Stimulated activated CD8-positive, alpha-beta memory T cell treated with anti-CD3 and anti-CD28 coated beads, Interleukin-15, amount 100 ng/mL, for 1 hour (primary cell): ENCODE measurements at places on chromosomes 7 and 10.
A peak's percentile ranks its signal among the peaks of the same experiment; 100 is the strongest.

DNA sequence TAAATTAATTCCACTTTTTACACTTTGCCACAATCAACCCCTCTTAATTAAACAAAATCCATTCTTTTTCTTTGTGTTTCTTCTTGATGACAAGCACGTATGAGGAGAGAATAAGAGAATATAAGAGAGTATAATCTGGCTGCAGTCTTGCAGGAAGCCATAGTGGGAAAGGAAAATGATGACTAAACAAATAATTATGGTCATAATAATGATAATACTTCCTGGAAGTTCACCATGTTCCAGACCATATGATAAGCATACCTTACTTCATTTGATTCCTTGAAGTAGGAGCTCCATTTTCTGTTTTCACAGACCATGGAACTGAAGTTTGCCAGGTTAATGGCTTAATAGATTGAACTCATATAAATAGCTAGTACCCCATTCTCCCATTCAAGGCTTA, 237.8 kb downstream of the SEMA3D start:
- no peak for DNase-seq

- DNase-seq: no peak
Observed at GRCh38 chr7:93563584-93563983, 10.9 kb downstream of the CALCR start.

DNA sequence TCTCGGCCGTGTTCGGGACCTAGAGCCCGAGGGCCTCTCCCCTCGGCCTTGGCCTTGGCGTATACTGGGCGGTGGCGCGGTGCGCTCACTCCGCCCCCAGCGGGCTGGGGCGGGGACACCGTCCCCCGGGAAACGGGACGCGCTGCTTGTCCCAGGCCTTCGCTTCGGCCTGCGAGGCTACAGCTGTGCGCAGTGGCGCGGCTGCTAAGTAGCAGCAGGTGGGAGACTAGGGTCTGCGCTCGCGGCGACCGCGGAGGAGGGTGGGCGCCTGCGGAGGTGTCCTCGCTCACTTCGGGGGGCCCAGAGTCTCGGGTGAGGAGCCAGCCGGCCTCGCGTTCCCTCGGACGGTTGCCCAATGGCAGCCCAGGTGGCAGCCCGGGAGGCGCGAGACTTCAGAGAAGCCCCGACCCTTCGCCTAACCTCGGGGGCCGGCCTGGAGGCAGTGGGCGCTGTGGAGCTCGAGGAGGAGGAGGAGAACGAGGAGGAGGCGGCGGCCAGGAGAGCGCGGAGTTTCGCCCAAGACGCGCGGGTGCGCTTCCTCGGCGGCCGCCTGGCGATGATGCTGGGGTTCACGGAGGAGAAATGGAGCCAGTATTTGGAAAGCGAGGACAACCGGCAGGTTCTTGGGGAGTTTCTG, at the start of gene DNAH11:
TSS of gene DNAH11 (plus strand) at position 149 of the 637 bp plus-strand sequence. CDS start at position 356, 207 bp downstream.
- no peak for DNase-seq

GRCh38 chr7:150388306-150388705, 9.2 kb downstream of the ZNF775 start:
- DNase-seq: no peak

- DNase-seq: no peak
Observed at GRCh38 chr10:118669020-118669791, 73.8 kb upstream of the PRLHR start.

DNA sequence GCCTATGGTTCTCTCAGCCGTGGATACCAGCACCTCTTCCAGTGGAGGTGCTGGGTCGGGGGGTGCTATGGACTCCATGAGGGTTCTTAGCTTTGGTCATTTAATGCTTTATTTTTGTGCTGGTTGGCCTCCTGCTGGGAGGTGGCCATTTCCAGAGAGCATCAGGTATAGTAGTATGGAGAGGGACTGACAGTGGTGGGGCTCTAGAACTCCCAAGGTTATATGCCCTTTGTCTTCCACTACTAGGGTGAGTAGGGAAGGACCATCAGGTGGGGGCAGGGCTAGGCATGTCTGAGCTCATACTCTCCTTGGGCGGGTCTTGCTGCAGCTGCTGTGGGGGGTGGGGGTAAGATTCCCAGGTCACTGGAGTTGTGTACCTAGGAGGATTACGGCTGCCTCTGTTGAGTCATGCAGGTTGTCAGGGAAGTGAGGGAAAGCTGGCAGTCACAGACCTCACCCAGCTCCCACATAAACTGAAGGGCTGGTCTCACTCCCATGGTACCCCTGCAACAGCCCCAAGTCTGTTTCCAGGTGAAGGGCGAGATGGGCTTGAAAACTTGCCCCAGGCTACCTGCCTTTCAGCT, 763.2 kb upstream of the LRRTM3 start:
- DNase-seq: no peak

- DNase-seq: no peak
Observed at GRCh38 chr10:69088471-69088769, 517 bp downstream of the SRGN start.

- DNase-seq: no peak
Observed at GRCh38 chr7:23268746-23269145, 22.2 kb downstream of the GPNMB start.

GRCh38 chr10:1308173-1308961, 252.2 kb downstream of the WDR37 start:
- no peak for DNase-seq

- DNase-seq: no peak
Observed at GRCh38 chr7:33299425-33299824, 170.1 kb downstream of the BBS9 start.

GRCh38 chr7:29102558-29103151, 43.7 kb downstream of the CPVL start:
- no peak for DNase-seq

DNA sequence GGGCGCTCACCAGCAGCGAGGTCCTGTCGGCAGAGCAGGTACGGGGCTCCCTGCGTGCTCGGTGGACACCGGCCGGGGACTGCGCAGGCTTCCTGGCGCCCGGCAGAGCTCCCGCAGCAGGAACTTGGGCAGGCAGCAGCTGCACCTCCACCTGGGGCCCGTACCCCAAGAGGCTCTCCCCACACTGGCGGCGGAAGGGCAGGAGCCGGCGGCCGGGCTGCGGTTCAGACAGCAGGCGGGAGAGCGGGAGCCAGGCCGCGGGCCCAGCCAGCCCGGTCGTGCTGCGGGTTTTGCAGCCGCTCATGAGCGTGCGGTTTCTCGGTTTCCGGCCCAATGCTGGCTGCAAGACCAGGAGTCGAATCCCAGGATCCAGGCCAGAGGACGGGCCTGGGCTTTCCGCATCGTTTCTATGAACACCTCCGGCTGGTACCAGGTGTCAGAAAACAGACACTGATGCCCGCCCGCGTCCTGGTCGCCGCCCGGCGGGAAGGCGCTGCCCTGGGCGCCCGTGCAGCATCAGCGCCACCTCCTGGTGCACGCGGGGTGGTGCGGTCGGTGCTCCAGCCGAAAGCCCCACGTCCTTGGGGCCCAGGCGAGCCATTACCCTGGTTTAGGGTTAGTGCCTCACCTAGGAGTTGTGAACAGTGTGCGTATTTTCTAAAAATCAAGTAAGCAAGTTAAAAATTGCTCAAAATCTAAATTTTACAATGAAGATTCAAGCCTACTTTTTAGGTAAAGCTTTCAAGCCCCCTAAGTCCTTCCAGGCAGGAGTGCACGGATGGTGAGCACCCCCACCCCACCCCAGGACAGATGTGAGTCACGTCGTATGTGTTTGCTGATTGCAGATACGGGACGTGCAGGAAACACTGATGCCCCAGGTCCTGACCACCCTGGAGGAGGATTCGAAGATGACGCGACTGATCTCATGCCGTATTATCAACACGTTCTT, 47.4 kb upstream of the PRKAR1B start:
- peak; percentile 23 for DNase-seq

DNA sequence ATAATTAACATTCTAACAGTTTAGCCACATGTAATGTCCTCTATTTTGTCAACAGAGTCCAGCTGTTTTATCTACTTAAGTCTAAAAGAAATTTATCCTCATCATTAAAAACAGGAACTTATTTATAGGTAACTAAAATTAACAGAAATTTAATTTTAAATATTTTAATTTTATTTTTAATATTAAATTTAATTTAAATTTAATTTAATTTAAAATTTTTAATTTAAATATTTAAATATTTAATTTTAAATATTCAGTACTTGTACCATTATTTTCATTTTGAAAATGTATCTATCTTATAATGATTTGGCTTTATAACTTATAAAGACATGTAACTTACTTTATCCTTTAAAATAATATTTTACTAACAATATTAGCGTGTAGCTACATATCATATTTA, 1.0 kb upstream of the GPR22 start:
- no peak for DNase-seq

- no peak for DNase-seq
Observed at GRCh38 chr10:44628921-44629320, 244.0 kb upstream of the CXCL12 start.

GRCh38 chr10:114559636-114560035, 98.4 kb downstream of the ABLIM1 start:
- DNase-seq: no peak

GRCh38 chr10:61894133-61894532, 7.4 kb upstream of the ARID5B start:
- DNase-seq: no peak

DNA sequence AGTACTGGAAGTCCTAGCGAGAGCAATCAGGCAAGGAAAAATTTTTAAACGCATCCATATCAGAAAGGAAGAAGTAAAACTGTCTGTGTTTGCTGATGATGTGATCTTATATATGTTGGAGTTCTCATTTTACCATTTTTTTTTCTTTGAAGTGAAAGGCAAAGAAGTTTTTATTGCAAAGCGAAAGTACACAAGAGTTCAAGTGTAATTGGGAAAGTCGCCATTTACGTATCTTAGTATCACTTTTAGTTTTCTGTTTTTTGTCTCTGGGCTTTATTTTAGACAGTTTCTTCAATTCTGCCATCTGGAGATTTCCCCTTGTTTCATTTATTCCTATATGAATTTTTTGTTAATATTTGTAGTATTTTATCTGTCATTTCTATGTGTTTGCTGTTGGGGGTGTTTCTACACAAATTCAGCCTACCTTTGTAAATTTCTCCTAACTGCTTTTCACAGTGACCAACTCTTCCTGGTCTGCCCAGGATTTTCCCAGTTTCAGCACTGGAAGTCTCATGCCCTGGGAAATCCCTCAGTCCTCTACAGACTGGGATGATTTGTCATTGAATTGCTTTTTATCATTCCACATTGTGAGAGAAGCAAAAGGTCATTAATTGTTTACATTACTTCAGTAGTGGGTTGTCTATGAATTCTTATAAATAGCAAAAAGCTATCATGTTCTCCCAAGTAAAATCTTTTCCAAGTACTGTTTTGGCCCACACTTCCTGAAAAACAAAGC, 23.2 kb downstream of the BET1 start:
- no peak for DNase-seq

GRCh38 chr7:139692723-139693122, 85.1 kb downstream of the HIPK2 start:
- no peak for DNase-seq

GRCh38 chr10:76881477-76882220, 756.0 kb downstream of the KCNMA1 start:
- DNase-seq: no peak

DNA sequence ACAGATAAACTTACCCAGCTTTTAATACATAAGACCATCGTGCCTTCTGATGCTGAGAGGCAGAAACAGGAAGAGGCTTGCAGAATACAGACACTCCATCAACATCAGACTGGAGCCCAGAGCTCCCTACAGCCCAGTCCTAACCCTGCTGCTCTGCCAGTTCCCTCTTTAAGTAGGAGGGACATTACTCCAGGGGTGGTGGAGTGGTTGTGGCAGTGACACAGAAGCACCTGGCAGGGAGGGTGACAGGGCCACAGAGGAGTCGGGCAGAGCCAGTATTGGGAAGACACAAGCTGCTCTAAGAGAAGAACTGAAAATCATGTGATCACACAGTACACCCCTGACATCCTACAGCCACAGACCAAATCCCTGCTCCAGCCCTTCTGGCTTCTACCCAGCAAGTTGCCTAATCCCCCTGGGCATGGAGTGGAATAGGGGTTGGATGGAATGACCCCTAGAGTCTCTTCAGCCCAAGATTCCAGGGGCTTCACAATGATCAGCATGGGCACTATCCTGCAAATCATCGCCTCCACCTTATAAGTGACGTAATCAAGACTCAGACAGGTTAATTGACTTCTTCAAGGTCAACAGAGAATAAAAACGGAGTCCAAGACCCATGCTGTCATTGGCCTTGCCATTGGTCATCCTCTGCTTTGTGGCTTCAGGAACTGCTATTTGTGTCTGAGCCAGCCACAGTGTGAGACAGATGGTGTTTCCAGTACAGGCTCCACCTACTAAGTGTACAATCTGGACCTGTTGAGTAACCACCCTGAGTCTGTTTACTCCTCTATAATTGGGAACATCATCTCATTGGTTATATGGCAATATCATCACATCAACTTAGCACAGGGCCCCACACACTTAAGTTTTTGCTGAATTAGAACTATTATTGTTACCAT, 61.1 kb upstream of the ZMIZ1 start:
- no peak for DNase-seq

GRCh38 chr10:101285519-101286070, 56.3 kb upstream of the LBX1 start:
- DNase-seq: no peak

- no peak for DNase-seq
Observed at GRCh38 chr7:105871142-105871541, 5.3 kb downstream of the ATXN7L1 start.

- DNase-seq: no peak
Observed at GRCh38 chr7:133433165-133433812, 180.4 kb downstream of the EXOC4 start.

- no peak for DNase-seq
Observed at GRCh38 chr7:77157446-77157845, 35.0 kb downstream of the CCDC146 start.
